ENCODE measurements at places on chromosomes 4 and X.

DNA sequence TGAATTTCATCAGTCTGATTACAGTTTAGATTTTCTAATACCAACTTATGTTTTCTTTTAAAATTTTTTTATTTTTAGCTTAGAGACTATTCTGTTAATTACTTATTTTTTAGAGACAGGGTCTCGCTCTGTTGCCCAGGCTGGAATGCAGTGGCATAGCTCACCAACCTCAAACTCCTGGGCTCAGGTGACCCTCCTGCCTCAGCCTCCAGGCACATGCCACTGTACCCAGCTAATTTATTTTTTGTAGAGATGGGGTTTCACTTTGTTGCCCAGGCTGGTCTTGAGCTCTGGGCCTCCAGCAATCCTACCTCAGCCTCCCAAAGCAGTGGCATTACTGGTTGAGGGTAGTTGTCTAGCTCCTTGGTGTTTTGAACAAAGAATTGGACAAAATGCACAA is 102.0 kb downstream of the KLHL8 start:
- DNase-seq = no peak

DNA sequence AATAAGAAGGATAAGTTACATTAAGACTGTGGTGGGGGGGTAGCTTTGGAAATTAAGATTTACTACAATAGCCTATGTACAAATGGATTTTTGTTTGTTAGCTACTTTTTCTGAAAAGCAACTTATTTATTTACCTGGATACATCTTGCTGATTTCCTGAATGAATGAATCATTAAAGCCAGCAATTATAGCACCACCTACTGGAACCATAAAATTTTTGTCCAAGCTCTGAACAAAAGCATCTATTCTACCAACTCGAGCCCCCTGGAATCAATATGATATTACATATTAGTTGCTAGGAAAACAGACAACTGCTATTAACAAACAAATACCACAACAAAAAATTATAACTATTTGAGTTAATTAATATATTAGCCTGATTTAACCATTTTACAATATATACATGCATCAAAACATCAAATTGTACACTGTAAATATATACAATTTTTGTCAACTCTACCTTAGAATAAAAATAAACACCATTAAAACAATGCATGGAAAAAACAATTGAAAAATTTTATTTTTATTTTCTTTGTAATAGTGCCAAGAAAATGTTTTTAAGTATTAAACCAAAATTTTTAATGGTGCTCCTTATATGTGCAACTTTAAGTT is 15.3 kb downstream of the SEPSECS start:
- DNase-seq = no peak

DNA sequence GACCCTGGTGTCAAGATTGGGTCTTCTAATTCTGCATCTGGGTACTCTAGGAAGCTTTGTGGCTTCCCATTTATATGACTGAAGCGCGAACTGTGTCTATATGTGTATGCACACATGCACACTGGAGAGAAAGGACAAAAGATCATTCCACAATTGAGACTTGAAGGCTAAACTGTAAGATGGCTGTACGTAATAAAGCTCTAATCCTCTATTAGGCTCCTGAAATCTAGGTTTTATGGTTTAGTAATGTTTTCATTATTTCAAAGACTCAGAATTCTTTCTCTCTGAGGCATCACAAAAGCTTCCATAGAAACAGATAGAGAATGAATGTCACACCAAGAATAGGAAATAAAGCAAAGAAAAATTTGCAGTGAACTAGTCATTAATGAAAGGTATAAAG is 320.7 kb upstream of the FTHL17 start:
- DNase-seq = no peak

GRCh38 chrX:23434356-23434884 is 99.8 kb downstream of the PTCHD1 start:
- DNase-seq = no peak

DNA sequence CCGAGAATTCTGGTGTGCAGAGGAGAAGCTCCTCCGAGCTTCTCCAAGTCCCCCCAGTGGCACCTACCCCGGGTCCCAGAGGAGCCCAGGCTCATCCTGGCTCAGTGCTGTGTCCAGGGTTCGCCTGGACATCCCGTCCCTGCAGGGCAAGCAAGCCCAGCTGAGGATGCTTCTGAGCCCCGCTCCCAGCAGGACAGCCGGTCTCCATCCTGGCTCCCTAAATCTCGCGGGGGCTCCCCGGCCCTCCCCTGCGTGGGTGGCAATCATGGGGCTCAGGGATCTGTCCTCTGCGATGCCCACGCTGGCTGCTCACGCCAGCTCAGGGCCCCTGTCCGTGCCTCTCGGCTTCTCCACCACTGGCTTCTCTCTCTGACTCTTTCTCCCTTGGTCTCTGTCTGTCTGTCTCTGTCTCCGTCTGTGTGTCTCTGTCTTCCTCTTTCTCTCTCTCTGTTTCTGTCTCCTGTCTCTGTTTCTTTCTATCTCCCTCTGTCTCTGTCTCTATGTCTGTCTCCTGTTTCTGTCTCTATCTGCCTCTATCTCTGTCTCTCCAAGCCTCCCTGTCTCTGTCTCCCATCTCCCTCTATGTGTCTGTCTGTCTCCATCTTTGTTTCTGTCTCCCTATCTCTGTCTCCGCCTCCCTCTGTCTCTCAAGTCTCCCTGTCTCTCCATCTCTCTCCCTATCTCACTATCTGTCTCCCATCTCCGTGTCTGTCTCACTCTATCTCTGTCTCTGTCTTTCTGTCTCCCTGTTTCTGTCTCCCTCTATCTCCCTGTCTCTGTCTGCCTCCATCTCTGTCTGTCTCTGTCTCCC is 27.8 kb upstream of the SLC25A6 start:
- no peak for DNase-seq

DNA sequence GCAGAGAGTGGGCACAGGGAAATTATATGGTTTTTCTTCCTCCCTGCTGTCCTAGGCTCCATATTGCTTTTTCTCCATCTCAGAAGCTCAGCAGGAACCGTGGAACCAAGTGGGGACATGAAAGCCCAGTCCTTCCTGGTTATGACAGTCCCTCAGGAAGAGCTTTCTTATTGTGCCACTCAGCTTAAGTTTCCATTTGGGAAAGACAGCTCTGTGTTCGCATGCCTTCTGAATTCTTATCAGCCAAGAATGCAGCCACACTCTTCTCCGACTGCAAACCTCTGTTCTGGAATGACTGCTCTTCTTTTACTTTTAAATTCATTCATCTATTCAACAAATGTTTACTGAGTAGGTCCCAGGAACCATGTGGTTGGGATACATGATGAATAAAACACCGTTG is 58.0 kb upstream of the PPARGC1A start:
- DNase-seq = no peak

DNA sequence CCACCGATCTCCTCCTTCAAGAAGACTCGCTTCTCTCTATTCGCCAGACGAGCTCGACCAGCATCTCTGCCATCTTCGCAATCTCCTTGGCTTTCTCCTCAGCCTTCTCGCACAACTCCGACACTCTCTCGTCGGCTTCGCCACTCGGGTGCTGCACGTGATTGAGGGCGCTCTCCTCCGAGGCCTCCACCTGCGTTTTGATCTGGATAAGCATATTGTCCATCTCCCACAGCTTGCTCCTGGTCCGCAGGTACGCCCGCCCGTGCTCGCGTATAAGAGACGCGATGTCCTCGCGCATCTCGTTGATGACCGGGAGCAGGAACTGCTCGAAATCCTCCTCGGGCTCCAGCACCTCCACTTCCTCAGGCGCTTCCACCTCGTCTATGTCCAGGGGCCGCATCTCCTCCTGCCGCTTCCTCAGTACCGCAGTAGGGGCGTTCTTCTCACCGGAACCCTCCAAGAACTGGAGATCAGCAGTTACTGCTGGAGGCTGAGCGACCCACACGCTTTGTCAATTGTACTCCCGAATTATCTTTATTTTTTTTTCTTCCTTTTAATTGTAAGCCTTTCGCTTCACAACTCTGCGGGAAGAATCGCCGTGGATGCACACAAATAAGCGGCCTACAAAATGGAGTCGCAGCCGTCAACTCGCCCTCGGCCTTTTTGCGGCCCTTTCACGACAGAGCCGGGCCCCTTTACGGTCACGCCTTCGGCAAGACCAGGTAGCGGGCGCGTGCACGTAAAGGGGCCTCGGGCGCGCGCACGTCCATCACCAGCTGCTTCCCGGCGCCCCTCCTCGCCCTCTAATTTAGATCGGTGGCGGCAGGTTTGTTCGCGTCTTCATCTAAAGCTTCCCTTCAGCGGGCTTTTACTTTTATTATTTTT is at the start of gene MRFAP1L1:
Gene MRFAP1L1 (minus strand): TSS at position 636 of the 885 bp plus-strand sequence. CDS start 236 bp downstream, at position 400.
- peak; percentile 96 for DNase-seq

- DNase-seq = no peak
Measured at GRCh38 chrX:71619193-71619592, 882 bp upstream of the CXCR3 start.

- no peak for DNase-seq
Measured at GRCh38 chr4:56535915-56536314, 30.3 kb downstream of the ARL9 start.

DNA sequence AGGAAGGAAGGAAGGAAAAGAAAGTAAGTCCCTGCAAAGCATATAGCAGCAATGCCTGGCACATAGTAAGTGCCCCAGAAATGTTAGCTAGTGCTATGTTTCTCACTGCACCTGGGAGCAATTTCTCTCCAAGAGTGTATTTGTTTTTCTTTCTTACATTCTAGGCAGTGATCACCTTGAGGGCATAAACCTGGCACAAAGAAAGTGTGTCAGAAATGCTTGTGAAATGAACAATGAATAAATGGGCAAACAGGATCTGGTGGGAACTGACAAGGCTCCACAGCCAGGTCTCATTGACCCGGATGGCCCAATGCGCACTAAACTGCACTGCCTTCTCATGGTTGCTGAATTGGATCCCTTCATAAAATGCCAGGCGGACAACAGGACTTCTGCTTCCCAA is 316.4 kb downstream of the LDB2 start:
- DNase-seq = no peak

DNA sequence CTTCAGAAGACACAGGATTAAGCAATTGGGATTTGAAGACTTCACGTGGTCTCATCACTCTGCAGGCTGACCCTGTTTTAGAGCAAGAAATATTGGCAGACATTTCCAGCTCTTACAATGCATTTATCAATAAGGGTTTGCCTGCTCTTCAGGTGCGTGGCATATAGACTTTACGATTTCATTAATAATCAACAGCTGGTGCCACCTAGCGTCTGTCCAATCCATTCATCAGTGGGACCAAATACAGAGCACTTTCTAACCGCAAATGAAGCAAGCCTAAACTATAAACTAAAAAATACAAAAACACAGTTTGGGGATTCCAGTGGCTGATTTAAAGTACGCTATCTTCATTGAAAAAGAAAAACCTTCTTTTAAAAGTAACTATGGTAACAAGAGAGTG is 125.4 kb upstream of the DMD start:
- DNase-seq = no peak

GRCh38 chr4:73860181-73860580 is 7.1 kb downstream of the PF4V1 start:
- no peak for DNase-seq

- no peak for DNase-seq
Measured at GRCh38 chr4:63717384-63717783, 691.9 kb downstream of the TECRL start.

DNA sequence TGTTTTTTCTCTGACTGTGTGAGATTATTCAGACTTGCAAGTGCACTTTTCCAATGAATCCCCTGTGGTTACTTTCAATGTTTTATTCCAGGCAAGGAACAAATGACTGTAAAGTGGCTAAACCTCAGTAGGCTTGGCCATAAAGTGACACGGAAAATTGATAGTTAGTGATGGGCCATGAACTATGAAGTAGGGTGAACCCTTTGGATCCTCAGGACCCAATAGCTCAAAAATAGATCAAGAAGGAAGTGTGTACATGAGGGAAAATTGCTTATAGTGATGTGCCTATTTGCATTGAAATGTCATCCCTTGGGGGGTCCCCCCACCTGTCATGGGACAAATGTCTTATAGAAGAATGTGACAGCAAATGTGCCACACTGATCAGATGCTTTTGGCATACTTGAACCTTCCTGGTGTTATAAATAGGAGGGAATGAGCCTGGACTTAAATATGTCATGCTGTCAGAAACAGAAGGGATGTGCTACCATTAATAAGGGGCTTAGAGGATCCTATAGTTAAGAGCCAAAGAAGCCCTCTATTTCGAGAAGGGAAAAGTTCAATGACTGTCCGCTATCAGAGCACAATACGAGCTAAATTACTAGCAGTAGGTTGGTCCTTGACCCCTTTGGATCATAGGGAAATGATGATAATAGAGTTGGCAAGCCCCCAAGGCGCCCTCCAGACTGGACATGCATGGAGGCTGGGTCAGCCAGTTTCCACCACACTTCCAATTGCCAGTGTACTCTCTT is 30.3 kb downstream of the SLC16A2 start:
- DNase-seq = no peak

GRCh38 chr4:169952236-169953002 is 73.8 kb downstream of the MFAP3L start:
- DNase-seq = no peak

DNA sequence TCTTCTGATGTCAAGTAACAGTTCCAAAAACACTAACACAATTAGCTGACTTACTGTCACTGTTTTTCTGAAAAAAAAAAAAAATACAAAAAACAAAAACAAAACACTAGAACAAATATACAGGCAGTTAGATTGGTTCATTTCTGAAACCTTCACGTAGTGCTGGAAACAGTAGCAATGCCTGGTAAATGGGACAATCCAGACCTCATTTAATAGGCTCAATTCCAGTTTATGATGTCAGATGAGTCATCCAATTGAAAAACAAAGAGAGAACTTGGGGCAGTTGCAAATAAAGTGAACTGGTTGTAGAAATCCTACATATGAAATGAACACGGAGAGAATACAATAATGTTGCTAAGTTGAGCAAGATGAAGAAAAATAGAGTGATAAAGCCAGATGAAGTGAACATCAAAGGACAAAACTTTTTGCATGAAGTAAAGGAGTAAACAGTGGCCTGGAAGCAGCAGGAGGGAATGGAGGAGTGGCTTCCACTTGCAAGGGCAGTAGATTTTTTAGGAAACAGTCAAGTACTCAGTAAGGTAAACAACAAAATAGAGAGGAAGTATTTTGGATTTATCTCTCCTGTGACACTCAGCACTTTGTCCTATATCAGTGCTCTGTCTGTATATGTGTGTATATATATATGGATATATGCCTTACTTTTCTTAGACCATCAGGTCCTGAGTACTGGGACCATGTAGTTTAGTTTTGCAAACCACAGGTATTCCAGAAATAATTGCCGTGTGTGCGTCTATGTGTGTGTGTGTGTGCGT is 39.3 kb upstream of the MAGEA10 start:
- DNase-seq = no peak

- DNase-seq = no peak
Measured at GRCh38 chr4:75494563-75494962, 19.6 kb downstream of the RCHY1 start.

- no peak for DNase-seq
Measured at GRCh38 chr4:187617113-187617512, 378.5 kb upstream of the ZFP42 start.

DNA sequence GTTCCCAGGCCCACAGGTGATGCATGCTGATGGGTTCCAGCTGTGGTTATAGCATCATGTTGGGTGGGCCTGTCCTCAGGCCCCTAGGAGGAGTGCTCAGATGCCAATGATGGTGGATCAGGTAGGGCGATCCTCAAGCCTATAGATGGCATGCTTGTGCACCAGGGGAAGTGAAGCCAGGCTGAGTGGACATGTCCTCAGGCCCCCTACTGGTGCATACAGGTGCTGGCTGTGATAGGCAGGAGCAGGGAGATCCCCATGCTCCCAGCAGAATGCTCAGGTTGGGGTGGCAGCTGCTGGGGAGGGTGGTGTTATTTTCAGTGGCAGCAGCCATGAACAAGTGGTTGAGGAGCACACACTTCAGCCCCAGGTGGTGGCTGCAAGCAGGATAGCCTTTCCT is 96.0 kb downstream of the SMARCA1 start:
- DNase-seq = no peak

- DNase-seq = no peak
Measured at GRCh38 chr4:86685401-86685800, 91.3 kb downstream of the PTPN13 start.

All from activated T-cell treated with anti-CD3 and anti-CD28 coated beads for 1 hour (primary cell).